ENCODE measurements at places on chromosomes 3 and 15.

DNA sequence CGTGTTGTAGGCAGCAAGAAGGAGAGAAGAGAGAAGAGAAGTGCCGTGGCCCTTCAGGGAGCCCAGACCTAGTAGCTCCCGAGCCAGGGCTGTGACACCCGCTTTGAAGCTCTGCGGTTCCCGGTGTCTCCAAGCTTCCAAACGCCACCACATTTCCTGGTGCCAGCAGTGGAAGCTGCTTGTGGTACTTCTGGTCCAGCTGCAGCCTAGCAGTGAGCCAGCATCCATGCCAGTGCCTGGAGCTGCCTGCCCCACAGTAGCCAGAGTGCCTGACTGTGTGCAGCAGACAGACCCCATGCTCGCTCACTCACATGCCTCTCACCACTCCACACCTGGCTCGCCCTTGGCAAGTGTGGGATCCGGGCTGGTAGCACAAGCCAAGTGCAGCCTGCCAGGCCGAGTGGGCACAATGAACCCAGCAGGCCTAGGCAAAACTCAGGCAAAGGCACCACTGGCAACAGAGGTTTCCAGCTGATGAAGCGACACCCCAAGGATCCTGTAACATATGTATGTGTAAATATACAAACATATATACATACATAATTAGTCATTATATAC is 85.8 kb downstream of the SERPINI1 start:
- DNase-seq, result no peak

DNA sequence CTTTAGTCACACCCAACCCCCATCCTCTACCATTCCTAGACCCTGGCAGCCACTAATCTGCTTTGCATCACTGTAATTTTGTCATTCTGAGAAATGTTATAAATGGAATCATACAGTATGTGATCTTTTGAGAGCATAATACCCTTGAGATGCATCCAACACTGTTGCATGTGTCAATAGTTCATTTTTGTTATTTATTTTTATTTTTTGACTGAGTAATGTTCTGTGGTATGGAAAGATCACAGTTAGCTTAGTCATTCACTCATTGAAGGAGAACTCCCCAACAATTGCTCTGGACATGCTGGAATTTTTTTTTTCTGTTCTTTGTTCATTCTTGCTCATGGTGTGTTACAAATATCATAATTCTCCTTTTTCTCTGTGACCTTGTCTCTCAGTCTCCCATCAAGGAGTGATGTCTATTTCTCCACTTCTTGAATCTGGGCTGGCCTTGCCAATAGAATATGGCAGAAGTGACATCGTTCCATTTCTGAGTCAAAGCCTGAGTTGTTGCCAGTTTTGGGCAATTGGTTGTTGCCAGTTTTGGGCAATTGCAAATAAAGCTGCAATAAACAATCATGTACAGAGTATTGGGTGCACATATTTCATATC is 6.8 kb upstream of the ADPGK start:
- DNase-seq, result no peak

DNA sequence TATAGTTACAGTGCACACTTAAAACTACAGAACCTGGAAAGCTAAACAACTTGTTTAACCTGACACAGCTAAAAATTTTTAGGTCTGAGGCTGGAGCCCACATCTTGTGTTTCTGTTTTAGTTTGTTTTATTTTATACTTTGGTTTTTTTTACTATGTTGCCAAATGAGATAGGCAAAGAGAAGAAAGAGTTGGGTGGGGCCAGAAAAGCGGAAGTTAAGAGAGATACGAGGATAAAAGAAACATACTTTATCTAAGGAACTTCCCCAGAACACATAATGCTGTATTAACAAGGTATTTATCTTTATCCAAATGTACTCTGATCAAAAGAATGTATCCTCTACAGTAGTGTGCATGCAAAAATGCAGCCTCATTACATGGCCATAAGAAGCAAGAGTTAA is 1145.7 kb downstream of the EPHA3 start:
- no peak for DNase-seq

DNA sequence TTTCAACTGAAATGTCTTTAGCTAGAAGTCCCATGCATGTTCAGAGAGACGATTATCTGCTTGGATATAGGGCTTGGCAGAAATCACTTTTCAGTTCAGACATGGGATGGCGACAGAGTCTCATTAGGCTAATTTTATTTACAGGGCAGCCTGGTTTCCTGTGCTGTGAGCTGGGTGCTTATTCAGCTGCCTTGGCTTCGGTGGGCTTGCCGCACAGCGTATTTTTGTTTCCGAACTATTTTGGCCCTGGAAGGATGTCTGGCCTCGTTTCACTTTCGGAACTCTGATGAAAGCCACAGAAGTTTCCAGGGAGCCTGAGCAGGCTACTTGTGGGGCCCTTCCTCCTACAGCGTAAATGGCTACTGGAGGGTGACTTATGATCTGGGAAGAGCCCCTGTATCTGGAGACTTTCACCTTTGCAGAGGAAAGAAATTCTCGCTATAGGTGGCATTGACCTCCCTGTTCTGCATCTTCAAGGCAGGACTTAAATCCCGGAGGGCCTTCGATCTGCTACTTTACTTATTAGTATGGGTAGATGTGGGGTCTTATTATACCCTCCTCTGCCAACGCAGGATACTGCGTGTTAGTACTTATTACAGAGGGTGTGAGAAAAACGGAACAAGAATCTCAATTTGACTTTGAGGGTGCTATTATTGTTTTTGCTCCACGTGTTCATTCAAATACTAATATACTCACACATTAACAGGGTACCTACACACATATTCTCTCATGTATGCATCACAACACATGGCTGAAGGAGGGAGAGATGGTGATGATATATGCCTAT is 364.0 kb upstream of the RBMS3 start:
- peak; percentile 36 for DNase-seq

All from left lung (tissue), 14 donors.